ENCODE measurements at places on chromosomes 5 and 9.
A peak's percentile ranks its signal among the peaks of the same experiment; 100 is the strongest.

- DNase-seq: no peak
These were observed 115.5 kb upstream of the IL7R start for GRCh38 chr5:35741126-35741716.

DNA sequence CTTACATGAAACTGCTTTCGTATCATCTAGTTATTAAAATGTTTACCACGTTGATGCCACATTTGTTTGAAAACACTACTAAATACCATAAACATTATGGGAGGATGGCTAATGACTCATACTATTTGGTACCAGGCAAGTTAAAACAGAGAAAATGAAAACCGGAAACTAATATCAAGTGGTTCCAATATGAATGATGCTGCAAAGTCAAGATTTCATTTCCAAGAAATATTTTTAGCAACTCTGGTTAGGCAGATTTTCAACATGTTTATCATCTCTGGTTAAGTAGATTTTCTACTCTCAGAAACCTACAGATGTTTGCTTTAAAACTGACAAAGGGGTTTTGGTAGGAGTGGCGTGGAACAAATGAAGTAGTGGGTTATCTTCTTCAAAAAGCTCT is 4.9 kb upstream of the F2R start:
- DNase-seq: no peak

GRCh38 chr5:169781420-169782345 is 144.6 kb downstream of the DOCK2 start:
- DNase-seq: no peak

DNA sequence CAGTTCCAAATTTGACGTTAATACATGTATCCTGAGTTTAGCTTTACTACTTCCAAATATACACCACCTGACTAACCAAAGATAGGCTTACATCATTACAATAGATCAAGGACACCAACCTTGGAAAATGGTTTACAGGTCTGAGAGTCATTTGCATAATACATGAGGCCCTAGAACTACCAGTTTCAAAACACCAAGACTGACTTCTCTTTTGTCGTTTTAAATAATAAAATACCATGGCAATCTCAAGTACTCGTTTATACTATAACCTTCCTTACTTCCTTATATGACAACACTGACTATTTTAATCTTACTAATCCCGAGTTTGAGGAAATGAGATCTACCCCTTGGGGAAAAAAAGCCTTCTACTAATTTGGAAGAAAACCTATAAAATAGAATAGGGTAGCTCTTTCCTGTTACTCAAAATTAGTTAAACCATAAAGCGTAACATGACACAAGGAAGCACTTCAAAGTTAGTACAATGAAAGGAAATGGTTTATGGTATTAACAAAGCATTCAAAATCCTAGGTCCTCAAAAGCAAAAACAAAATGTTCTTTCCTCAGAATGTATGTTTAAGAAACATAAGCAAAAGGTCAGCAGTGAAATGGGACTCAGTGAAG is 42.1 kb downstream of the UBQLN1 start:
- no peak for DNase-seq

- DNase-seq: no peak
These were observed 42.5 kb downstream of the SLIT3 start for GRCh38 chr5:169258372-169259000.

DNA sequence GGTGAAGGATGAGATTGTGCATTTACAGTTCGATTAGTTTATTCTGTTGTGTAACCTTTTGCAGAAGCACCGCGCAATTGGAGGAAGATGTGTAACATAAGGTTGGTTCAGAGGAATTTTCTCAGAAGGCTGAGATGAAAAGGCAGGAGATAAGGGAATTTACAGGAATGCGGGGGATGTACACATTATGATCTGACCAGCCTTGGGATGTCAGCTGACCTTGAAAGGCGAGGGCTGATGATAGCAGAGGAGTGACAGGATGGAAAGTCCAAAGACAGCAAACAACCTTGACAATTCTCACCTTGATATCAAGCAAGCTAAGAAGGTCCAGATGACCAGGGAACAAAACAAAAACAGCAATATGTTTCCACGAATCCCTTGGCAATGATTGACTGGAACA is 88.8 kb downstream of the OTULIN start:
- no peak for DNase-seq

DNA sequence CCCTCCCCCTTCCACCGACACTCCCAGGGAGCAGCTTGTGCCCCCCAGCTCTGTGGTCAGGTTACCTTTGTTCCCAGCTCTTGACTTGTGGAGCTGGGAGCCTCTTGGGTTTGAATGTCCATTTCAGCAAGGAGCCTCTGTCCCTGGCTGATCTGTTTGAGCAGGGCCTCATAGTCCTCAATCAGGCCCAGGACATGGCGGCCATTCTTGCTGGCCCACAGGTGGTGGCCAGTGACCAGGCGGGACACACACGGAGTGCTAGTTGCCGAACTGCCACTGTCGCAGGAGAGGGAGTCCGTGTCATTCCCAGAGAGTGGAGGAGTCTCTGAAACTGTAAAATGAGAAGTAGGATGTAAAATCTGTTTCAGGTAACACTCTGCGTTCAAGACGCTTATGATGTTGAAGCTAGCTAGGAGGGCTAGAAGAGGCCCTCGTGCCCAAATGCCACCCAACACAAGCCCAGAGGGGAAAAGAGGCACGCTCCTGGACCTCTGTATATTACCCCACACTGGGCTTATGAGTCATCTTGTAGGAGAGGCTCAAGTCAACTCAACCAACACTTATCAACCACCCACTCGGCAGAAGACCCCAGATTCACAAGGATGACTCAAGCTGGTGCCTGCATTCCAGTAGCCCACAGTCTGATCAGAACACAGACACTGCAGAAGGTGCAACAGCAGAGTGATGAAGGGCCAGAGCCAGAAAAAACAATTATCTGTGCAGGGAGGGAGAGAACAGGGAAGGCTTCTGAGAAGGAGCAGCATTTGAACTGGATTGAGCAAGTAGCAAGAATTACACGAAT is 177.0 kb downstream of the CDK5RAP2 start:
- no peak for DNase-seq

GRCh38 chr9:32291370-32291769 is 93.1 kb upstream of the ACO1 start:
- DNase-seq: no peak

GRCh38 chr5:88836195-88836838 is 46.7 kb downstream of the MEF2C start:
- DNase-seq: no peak

DNA sequence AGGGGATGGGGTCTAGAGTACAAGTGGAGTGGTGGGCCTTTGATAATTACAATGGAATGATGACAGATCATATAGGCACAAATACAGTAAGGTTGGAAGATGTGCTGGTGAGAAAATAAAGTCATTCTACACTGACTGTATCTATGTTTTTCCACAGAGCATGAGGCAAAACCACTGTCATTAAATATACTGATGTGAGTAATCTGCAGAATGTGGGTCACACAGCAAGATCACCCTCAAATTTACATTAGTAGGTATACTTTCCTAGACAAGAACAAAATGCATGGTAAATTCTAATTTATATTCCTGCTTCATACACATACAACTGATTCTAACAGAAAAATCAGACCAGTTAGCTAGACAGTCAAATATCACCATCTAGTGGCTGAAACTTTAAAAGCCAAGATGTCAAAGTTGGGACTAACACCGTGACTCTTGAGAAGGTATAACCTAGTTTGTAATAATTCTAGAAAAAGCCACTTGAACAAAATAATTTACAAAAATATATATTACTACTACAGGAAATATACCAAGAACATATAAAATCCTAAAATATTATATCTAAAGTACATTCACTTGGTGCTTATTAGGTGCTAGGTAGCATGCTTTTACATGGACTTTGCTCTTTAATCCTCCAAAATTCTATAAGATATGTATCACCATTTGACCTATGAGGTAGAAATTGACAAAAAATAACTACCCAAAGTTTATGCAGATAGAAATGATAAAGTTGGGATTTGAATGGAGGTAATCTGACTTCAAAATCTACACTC is 19.5 kb downstream of the TTC33 start:
- DNase-seq: peak; percentile 84

DNA sequence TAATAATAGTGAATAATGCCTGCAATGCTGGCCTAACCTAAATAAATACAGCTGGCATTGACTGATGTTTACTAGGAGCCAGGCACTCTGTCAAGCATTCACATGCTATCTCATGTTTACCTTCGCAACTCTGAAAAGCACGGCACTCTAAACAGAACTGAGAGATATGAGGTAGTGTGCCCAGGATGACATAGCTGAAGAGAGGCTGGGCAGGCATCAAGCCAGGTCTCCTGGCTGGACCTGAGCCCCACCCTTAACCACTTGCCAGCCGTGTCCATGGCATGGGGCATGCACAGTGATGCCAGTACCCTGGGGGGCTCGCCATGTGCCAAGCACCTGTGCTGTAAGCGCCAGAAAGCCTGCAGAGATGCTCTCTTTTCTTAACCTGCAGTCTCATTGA is 119.4 kb upstream of the MVB12B start:
- no peak for DNase-seq

- DNase-seq: no peak
These were observed 51.9 kb downstream of the NEURL1B start for GRCh38 chr5:172692981-172693380.

DNA sequence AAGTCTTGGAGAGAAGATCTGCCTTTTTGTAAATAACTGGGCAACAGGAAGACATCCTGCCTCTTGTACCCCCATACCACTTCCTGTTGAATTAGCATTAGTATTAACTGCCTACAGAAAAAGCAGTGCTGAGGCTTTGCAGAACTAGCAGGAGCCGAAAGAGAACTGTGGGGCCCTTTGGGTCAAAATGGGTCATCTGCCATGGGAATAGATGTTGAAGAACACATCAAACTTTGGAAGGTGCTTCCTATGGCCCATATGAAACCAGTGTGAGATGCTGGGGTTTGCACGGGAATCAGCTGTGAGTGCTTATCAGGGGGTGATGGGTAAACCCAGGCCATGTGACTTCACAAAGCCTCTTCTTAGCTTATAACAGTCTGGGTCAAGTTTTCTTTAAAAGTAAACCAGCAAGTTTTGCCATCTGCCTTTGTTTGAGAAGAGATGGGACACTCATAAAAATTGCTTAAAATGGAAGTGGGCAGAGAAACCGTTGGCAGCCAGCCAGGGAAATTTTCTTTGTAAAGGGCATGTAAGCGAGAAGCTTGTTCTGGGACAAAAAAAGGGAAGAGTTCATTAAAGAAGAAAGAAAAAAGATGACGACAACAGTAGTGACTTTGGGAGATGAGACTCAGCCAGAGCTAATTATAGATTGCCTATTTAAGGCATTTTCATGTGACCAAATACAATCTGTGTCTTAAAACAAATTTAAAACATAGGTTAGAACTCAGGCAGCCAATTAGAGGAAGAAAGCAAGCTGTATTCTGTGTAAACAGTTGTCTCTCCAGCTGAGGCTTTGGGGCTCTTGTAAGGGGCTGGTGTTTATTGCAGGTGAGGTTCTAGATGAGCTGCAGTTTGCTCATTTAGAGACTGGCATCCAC is 4.4 kb downstream of the SLC25A25 start:
- peak; percentile 77 for DNase-seq

GRCh38 chr5:67903121-67903520 is 312.4 kb upstream of the PIK3R1 start:
- no peak for DNase-seq

GRCh38 chr9:137295238-137295811 is 6.7 kb downstream of the NRARP start:
- no peak for DNase-seq

DNA sequence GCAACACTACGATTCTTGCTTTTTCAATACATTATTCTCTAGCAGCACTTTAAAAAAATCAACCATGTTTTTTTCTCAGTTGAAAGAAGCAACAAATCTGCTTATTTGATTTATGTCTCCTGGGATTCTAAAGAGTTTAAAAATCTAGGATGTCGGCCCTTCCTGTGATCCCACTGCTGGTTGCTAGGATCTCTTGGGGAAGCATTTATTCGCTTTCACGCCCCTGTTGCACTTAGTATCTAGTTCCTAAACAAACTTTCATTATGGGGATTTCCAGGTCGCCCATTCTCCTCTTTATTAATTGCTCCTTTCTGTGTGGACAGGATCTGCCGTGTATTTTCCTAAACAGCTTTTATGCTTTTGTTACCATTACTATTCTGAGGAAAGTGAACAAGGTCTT is 313.5 kb downstream of the AGTPBP1 start:
- peak; percentile 75 for DNase-seq

GRCh38 chr5:135032695-135032998 is 1.4 kb downstream of the PITX1 start:
- DNase-seq: no peak

DNA sequence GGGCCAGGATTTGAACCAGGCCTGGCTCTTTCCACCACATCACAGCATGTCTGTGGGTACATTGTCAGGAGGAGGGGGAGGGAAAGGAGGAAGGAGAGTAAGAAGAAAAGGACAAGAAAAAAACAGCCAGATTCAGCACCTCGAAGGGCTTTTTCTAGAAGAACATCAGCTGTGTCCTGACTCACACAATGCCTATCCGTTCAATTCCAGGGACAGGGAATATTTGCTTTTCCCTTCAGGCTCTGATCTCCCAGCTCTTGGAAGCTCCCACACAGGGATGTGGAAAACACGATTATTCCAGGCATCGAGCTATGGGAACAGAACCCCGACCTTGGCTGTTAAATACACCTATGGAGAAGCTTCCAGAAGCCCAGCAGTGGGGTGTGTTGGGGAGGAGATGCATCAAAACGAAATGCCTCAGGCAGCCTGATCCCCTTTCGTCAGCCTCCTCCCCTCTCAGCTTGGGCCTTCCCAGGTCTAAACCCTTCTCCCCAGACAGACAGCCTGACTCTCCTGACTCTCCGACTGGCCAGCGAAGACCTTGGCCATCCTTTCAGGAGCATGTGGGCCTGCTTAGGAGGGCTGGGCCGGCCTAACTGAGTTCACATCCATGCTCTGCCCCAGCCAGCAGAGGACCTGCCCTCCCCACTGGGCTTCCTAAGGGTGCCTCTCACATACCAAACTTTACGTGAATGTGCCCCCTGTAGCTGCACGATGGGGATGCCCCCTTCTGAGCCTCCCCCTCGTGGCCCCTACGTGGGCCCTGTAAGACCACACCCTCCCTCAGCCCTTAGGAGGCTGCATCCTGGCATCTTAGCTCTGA is 54.4 kb downstream of the NEURL1B start:
- no peak for DNase-seq

DNA sequence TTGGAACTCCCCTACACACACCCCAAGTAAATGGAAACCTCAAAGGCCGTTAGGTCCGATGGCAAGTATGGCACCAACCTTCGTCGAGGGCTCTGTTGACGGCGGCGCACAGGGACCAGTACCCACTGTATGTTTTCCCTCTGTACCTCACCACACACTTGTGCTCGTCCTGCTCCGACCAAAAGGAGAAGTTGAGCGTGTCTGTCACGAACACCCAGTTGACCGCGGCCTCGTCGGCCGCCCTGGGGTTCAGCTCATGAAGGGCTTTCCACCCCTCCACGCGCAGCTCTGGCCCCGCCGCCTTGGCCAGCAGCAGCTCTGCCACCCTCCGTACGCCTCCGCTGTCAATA is 24.0 kb downstream of the HNRNPK start:
- DNase-seq: no peak

DNA sequence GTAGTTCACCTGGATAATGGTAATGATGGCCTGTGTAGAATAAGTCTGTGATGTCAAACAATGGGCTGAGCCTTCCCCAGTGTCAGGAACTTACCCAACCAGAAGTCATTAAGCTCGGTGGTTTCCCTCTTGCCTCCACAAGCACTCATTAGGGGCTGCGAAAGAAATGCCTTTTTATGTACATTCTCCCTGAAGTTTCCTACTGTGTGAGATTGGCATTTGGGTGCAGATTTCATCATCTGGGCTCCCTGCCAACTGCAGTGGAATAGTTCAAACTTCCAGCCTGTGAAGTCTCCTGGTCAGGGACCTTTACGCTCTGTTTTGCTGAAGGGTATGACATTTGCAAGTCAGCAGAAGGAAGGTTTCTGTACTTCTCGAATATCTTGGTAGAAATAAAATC is 41.6 kb upstream of the TMEM215 start:
- no peak for DNase-seq

- DNase-seq: no peak
These were observed 406.0 kb downstream of the HINT1 start for GRCh38 chr5:130759061-130759460.
